NCI-H1105 treated with DMSO at 0.1 percent for 48 hours (cell line): ENCODE measurements at places on chromosomes 5 and 9.

DNA sequence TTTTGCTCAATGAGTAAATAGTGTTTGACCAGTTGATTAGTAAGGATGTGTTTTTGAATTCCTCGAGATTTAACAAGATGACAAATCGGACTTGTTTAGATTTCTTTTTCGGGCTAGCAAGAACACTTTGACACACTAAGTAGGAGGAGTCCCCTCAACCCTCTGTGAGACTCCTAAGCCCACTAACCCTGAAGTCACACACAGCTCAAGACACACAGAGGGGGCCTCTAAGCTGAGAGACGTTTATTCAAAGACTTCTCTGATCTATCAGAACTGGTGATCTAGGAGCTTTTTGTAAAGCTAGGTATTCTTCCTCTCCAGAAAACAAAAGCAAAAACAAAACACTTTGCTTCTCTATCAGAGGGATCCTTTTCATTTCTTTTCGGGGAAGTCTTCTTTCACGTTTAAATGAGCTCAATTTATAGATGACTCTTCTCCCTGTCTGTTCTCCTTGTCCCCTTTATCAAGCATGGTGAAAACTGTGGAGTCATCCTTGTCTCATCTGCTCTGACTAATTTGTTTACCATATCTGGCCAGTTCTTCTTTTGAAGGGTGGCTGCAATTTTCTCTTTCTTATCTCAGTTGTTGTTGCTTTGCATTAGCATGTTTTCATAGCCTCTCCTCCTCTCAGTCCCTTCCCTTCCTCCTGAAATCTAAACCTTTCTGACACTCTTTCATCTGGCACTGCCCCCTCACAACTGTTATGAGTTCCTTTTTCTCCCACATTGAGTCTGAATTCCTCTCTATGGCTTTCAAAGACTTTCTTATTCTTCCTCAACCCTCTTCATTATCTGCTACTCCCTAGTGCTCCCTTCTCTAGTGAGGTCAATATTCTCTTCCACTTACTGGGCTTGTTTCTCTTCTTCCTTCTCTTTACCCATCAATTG is 68.5 kb upstream of the RAI14 start:
- no peak for DNase-seq

DNA sequence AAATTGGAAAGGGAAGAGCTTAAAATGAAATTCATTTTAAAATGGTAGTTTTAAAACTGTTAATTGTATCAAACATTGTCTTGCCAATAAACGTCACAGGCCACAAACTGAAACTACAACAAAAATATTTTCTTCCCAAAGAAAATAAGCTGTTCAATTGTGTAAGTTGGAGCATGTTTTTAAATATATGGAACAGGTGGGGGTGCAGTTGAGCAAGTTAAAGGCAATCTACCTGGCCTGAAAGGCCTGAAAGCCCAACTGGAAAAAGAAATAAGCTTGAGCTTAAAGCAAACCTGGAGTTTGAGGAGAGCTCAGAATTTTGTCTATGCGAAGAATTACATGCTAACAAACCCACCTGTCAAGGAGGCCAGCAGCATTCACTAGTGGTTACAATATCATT is 439.5 kb downstream of the ACTL7B start:
- DNase-seq, result no peak

- no peak for DNase-seq
Observed at GRCh38 chr9:113536483-113537228, 73.1 kb downstream of the RGS3 start.

DNA sequence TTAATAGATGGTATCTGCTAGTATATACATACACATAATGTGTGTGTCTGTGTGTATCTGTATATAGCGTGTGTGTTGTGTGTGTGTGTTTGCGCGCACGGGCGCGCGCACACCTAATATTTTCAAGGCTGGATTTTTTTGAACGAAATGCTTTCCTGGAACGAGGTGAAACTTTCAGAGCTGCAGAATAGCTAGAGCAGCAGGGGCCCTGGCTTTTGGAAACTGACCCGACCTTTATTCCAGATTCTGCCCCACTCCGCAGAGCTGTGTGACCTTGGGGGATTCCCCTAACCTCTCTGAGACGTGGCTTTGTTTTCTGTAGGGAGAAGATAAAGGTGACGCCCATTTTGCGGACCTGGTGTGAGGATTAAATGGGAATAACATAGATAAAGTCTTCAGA is 757 bp downstream of the FXN start:
- no peak for DNase-seq

- DNase-seq, result no peak
Observed at GRCh38 chr5:131745703-131746102, 51.1 kb downstream of the FNIP1 start.

GRCh38 chr9:120522032-120522431 is 57.9 kb downstream of the CDK5RAP2 start:
- DNase-seq, result no peak

DNA sequence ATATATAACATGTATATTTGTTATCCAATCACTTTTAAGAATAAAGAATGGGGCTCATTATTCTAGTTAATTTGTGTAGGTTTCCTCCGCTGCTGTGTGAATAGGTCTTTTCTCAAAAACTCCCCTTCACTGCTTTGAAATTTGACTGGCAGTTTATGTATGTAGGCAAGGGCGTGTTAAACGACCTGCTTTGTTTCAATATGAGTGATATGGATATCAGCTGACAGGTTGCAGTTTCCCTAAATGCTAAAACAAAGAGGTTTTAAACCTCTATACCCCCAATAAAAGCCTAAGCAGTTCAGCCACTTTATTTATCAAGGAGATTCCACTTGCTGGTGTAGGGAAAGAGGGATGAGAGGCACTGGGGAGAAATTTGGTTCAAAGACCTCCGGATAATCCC is 159.6 kb downstream of the TMEM167A start:
- DNase-seq, result no peak

- no peak for DNase-seq
Observed at GRCh38 chr5:119335261-119335677, 20.6 kb upstream of the TNFAIP8 start.

- no peak for DNase-seq
Observed at GRCh38 chr5:38426490-38426889, 130.0 kb downstream of the LIFR start.

DNA sequence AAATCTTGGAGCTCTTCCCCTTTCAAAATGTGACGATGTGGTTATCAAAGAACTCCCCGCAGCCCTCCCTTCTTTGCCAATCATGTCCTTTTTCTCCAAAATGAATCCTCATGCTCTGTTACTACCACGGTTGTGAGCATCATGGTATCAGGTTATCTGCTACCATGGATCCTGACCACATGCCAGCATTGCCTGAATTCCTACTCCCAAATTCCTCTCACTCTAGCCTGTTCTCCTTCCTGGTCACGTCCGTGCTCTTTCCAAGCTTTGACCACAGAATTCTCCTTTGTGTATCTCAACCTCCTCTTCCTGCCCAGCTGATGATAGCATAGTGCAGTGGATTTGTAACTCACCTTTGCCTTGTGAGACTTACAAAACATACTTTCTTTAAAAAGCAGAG is 59.5 kb upstream of the FBXL7 start:
- no peak for DNase-seq
